ENCODE measurements at places on chromosomes 7 and 10.

DNA sequence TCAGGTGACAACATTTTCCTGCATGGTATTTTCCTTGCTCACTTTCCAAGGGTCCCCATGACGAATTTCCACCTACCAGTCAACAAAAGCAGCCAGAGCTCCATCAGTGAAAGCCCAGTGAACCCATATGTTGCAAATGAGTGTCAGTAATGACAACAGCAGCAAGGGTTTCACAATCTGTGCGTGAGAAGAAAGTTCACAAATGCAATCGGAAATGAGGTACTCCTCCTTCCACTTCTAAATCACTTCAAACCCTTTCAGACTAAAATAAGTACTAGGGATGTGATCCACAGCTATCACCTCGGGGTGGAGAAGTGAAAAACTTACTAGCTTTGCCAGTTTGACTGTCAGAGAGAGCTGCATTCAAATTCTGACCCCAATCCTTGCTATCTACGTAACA is 55.6 kb upstream of the BET1 start:
- no peak for DNase-seq

DNA sequence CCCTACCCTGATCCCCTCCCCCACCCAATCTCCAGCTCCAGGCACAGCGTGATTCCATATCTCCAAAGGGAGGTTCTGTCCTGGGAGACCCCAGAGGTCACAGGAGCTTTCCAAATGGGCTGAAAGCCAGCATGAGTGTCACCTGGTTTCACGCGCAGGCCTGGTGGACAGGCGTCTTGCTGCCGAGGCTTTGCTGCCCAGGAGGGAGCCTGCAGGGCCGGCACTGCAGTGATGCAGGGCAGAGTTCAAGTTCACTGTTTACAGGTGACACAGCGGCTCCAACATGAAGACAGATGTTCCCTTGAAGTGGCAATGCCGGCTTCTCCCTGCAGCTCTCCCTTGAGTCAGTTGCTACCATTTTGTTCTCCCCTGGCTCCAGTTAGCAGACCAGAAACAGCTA is 104.3 kb downstream of the TCERG1L start:
- no peak for DNase-seq

DNA sequence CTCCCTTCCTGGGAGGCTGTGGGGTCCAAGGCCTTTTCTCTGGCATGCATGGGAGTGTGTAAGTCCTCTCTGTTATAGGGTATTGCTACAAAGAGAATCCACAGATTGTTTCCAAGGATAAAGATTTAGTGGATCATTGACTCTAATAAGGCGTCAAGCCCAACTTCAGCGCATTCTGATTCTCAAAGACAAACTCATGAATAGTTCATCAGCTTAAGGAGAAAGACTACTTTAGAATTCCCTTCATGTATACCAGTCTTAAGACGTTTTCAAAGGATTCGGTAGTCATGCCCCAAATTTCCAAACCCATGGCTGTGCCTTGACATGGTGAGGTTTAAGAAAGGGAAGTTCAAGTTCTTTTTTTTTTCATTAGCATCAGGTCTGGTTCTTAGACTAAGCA is 46.6 kb upstream of the ABLIM1 start:
- DNase-seq: no peak

GRCh38 chr7:134024739-134025138 is 102.4 kb upstream of the LRGUK start:
- no peak for DNase-seq

GRCh38 chr7:34361663-34362250 is 296.3 kb upstream of the NPSR1 start:
- no peak for DNase-seq

DNA sequence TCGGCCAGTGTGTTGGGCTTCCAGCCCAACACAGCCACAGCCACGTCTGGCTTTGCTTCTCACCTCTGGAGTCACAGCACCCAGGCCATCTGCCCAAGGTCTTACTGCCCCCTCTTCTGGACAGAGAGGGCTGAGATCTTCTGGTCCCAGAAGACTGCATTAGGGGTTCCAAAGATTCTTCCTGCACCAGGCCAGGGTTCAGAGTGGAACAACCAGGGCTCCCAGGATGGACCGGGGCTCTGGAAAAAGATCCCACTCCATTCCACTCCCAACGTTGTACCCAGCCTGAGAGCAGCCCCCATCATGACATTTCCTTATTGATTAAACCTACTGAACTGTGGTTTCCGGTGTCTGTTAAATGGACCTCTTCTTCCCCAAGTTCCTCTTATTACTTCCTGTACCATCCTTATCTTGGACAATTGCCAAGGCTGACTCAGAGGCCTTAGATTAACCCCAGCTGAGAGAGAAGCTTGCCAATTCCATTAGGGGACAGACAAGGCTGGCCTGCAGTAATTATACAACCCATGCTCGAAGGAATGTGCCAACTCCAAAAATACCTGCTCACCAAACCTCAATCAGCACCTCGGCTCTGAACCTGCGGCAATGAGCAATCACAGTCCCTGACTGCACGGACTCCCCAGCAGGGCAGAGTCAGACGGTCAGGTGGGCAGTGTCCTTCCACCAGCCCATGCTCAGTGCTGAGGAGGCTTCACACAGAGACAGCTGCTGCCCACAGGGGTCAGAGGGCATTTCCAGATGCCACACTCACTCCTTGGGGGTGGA is 47.9 kb upstream of the NPFFR1 start:
- DNase-seq: no peak

DNA sequence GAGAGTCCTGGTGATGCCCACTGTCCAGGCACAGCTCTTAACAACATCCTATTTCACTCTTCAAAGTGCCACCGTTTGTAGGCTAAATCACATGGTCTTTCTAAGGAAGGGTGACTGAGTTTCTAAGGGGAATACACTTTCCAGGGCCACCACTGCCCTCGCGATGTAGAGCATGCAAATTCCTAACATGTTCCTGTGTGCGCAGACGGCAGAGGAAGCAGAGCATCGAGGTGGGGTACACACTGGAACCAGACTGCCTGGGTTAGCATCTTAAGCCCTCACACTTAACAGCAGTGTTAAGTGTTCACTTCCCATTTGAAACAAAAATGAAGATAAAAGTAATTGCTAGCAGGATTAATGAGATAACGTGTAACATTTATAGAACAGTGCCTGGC is 3.0 kb downstream of the VOPP1 start:
- no peak for DNase-seq

GRCh38 chr7:131238347-131238931 is 89.2 kb upstream of the MKLN1 start:
- DNase-seq: no peak

- peak; percentile 61 for DNase-seq
Observed at GRCh38 chr10:3866332-3866731, 81.3 kb upstream of the KLF6 start.

DNA sequence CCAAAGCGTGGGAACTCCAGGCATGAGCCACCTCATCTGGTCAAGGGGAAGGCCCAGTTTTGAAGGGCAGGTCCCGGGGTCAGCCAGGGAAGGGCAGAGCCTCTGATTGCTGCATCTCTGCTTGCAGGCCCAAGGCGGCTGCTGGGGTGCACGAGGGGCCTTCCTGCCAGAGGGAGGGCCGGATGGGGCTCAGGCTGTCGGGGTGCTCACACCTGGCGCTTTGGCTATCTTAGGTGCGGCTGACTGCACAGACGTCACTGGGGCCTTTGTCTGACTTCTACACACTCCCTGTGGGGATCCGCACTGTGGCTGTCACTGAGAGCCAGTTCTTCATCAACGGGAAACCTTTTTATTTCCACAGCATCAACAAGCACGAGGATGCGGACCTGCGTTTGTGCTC is 68.7 kb downstream of the ZNF727 start:
- no peak for DNase-seq

- no peak for DNase-seq
Observed at GRCh38 chr7:127770885-127771284, 118.9 kb downstream of the SND1 start.

GRCh38 chr7:14368285-14368684 is 378.8 kb upstream of the ETV1 start:
- DNase-seq: no peak

DNA sequence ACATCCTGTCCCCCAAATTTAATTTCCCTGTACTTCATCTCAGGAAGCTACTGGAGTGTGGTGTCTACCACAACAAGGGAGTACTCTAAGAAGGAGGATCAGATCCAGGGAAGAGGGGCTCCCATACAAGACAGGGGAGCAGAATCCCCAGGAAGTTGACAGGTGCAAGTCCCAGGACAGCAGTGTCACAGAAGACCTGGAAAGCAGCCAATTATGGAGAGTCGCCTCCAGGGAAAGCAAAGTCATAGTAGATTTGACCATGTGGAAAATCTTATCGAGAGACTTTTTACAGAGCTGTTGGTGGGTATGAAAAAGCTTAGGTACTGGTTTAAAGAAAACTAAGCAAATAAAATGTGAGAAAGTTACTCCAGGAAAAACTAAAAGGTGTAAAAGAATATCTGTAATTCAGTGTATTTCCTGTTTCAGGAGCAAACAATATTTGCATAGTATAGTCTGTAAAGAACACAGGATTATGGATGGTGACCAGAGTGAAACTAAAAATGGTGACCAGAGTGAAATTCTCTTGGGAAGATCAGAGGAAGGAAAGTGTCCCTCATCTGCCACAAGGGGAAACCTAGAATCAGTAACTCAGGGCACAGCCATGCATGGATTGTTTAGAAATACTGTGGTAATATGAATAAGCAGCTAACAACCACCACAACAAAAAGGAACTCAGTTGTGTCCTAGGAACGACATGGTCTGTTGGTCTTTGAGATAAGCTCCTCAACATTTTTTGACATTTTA is 44.5 kb downstream of the LANCL2 start:
- DNase-seq: no peak

DNA sequence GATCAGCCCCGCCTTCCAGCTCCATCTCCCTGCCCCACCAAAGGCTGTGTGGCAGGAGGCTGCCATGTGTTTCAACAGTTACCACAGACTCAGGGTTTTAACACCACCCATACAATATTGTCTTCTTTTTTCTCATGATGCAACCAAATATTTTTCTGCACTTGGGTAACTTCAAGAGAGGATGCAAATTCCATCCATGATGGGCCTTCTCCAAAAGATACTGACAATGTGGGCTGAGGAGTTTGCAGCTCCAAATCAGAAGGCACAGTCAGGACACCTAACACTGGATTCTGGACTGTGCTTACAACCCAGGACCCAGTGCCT is 347.9 kb downstream of the GRID1 start:
- DNase-seq: no peak

DNA sequence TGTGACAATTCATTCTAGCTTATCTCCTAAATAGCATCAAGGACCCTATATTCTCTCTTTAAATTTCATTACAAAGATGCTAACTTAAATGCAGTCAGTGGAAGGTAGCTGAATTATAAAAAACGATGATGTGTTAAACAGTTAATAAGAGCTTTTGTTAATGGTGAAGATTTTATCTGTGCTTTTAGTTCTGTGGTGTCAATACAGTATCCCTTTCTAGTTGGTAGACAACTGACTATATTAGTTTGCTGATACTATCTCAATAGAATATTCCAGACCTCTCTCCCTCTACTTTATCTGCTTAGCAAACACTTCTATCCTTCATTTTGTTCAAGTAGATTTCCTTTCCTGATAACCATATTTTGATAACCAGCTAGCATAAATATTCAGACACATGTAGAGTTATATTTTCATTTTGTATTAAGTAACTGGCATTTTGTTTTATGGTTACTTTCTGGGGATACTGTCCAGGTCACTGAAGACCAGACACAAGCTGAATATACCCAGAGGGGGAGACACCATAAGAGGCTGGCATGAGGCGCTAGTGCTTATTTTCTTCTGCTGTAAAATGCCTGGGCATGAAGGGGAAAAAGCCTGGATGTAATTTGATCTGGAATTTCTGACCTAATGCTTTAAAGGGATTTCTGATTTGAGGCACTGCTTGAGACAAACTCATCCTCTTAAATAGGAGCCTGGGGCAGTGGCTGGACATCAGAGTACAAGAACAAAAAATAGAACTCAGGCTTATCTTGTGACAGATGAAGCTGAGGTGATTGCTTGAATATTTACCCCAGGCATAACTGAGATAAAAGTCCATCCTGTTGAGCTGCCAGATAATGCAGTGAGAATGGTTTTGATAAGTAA is 197.5 kb downstream of the MALRD1 start:
- DNase-seq: no peak

DNA sequence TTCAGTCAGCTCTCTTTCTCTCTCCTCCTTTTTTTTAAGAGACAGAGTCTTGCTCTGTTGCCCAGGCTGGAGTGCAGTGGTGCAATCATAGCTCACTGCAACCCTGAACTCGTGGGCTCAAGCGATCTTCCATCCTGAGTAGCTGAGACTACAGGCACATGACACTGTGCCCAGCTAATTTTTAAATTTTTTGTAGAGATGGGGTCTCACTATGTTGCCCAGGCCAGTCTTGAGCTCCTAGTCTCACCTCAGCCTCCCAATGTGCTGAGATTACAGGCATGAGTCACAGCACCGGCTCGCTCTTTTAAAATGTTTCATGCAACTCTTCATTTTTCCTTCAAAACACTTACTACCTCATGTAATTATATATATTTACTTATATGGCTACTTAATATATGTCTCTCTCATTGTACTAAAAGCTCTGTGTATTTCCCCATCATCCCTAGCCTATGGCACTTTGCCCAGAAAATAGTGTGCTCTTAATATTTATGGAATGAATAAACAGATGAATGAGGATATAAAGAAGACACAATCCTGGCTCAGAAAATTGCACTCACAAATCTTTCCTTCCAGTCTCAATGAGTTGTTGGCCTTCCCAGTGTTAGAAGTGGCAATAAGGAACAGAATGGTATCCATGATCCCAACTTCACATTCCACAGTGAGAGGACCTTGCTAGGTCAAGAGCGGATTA is 33.9 kb downstream of the EBLN1 start:
- DNase-seq: no peak

Measured in stimulated activated effector memory CD8-positive, alpha-beta T cell treated with anti-CD3 and anti-CD28 coated beads, Interleukin-12 subunit alpha, Interleukin-12 subunit beta, amount 100 ng/mL, for 72 hours (primary cell).